Activated naive CD8-positive, alpha-beta T cell treated with anti-CD3 and anti-CD28 coated beads for 36 hours (primary cell): ENCODE measurements at places on chromosomes 5 and 9.
A peak's percentile ranks its signal among the peaks of the same experiment; 100 is the strongest.

DNA sequence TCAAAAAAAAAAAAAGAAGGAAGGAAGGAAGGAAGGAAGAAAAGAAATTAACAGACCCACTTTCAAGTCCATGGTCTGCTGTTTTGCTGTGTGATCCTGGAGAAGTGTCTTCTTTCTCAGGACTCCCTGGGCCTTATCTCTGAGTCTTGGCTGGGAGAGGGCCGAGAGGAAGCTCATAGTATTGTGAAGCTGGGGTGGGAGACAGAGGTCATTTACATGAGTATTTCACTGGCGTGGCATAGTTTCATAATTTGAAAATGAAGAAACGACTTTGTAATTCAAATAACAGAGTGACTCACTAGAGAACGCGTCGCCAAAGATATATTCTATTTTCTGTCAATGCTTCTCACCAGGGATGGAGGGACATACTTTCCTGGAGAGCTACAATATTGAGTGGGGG is 2.4 kb upstream of the C9orf50 start:
- DNase-seq: no peak

DNA sequence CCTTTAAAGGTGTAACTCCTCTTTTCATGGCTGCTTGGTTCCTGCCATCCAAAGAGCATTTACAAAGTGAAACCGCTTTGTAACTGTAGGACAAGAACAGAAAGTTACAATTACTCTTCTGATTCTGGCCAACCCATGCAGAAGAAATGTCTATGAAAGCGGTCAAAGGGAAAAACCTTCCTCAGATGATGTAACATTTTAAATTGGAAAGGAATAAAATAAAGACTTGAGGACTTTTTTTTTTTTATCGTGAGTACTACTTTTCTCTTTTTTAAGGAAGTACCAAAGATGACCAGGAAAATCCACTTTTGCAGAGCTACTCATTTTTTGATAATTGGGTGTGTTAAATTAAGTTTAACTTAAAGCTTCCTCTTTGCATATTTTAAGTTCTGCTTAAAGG is 13.0 kb upstream of the C9orf72 start:
- DNase-seq: no peak

- DNase-seq: no peak
Measured at GRCh38 chr5:90689064-90689463, 130.5 kb downstream of the ADGRV1 start.

- DNase-seq: no peak
Measured at GRCh38 chr9:18614651-18615050, 140.7 kb downstream of the ADAMTSL1 start.

GRCh38 chr5:135355169-135355568 is 43.9 kb downstream of the MACROH2A1 start:
- DNase-seq: no peak

GRCh38 chr9:114278881-114279570 is 43.9 kb upstream of the ORM1 start:
- DNase-seq: no peak

DNA sequence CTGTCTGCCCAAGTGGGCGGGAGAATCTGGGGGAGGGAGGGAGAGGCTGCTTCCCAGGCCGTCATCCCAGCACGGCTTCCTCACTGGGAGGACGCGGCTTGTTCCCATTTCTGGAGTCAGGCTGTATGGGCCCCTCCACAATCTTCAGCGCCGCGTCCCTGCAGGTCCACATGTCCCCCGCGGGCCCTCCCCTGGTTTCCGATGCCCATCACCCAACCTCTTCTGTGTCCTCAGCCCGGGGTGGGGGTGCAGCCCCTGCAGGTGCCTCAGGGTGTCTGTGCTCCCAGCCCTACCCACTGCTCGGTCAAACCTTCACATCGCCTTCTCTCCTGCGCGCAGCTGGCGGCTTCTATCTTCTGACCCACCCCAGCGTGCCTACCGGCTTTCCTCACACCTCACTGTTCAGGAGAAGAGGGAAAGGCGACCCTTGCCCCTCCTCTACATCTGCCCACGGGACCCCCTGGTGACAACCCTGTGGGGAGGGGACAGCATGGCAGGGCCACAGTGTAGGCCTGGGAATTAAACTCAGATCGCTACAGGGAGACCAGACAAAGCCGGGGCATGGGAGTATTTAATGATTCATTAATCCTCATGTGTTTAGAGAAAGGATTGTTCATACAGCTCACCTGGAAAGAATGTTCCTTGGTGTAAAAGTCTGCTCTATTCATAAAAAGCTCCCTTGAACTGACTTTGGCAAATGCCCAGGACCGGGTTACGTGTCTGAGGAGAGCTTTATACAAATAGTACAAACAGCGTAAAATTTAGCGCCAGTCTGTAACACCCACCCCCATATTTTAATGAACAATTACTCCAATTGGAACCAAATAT is 145.1 kb downstream of the IRX1 start:
- DNase-seq: no peak

DNA sequence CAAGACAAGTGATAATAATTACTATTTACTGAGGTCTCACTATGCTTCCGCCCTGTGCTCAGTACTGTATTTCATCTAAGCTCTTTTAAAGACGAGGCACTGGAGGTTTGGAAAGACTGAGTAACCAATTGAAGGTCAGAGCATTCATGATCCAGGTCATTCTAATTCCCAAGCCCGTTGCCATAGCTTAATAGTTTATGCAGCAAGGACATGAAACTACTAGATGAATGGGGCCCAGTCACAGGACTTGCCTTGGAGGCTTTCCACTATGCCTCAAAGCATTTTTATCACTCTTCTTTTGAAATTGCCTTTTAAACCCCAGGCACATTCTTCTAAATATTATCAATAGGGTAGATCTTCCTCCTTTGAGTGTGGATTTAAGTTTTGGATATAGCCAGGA is 17.2 kb upstream of the NFIB start:
- no peak for DNase-seq

DNA sequence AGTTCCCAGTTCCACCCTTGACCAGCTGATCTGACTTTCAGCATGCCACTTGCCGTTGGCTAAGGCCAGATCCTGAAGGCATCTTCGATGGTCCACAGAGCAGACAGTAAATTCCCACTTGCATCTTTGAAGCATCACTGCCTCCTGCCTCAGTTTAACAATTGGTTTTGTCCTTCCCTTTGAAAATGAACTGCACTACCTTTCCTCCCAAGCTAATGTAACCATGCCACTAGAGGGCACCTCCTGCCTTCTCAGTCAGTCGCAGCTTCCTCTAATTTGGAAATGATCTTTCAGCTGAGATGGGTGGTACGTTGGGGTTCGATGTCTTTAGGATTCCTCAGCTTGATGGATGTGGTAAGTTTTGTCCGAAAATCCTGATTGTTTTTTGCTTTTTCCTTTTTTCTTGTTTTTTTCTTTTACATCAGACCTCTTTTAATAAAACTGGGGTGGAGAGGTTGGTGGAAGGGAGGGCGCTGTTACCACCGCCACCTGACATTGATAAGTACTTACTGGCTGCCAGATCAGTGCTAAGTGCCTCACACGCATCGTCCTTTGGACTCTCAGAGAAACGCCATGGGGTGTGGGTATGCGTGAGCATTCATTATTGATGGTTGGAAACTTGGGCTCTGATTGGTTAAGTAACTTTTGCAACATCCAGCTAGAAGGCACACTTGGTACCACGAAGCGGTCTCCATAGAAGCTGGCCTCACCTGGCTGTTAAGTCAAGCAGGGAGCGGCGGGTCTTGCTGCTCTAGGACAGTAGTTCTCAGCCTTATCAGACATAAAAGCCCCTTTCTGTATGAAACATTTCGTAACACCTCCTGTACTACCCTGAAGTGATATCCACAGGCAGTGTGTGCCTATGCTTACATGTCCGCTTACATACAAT is 16.9 kb downstream of the PTTG1 start:
- DNase-seq: peak; percentile 53

GRCh38 chr9:9523476-9524139 is 1089.2 kb downstream of the PTPRD start:
- no peak for DNase-seq

GRCh38 chr5:143527808-143528207 is 124.3 kb upstream of the NR3C1 start:
- no peak for DNase-seq

DNA sequence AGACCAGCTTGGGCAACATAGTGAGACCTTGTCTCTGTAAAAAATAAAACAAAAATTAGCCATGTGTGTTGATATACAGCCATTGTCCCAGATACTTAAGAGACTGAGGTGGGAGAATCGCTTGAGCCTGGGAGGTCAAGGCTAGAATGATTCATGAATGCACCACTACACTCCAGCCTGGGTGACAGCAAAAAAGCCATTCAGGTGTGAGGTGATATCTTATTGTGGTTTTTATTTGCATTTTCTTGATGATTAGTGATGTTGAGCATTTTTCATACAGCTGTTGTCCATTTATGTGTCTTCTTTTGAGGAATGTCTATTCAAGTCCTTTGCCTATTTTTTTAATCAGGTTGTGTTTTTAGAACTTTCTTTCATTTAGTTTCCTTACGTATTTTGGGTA is 23.2 kb downstream of the MTAP start:
- DNase-seq: no peak

- no peak for DNase-seq
Measured at GRCh38 chr5:173902743-173903142, 14.6 kb downstream of the CPEB4 start.

GRCh38 chr9:118510711-118511110 is 806.5 kb downstream of the TLR4 start:
- no peak for DNase-seq

DNA sequence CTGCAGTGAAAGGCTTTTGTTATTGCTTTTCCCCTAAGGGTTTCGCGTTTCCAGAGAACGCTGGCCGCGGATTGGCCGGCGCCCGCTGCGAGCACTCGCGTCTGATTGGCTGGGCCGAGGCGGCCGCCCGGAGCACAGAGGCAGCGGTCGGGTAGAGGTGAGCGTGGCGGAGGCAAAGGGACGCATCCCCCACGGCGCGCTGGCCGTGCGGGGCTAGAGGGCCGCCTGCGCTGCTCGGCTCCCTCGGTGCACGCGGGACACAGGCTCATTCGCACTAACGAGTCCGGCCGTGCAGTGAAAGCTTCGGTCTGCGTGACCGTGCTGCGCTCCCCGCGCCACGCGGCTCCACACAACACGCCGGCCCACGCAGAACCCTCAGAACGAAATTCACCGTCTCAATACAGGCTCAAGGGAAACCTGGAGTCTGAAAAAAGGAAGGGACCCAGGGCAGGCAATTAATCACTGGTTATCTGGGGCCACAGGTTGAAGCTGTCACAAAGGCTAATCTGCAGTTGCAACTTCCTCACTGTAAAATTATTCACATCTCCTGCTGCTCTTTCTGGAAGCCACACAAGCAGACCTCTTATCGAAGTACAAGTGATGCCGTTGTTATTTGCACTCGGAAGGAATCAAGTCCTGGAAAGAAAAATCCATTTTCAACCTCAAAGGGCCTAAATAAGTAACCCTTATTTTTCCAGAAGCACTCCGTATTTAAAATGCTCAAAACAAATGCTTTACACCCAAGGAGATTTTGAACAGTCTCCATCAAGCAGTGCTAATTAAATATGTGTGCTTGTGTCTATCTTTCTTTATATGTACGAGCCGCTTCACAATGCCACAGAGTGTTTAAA is 94.6 kb downstream of the ZNF608 start:
- peak; percentile 44 for DNase-seq

DNA sequence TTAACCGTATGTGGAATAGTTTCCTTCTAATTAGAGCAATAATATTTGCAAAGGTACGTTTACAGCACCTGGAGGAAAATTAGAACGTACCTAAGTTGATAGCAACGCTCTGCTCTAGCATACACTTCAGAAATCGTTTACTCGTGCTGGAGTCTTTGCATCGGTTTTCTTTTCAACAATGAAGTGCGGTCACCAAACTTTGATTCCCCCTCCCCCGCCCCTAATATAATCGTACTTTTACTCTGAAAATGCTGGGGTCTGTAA is 506 bp downstream of the ADAMTS19 start:
- DNase-seq: no peak

GRCh38 chr9:127122176-127123063 is at the start of gene ANGPTL2:
ANGPTL2 (minus strand) TSS chr9:127122635; CDS start chr9:127108731, 13,904 bp downstream.
- DNase-seq: peak; percentile 22

DNA sequence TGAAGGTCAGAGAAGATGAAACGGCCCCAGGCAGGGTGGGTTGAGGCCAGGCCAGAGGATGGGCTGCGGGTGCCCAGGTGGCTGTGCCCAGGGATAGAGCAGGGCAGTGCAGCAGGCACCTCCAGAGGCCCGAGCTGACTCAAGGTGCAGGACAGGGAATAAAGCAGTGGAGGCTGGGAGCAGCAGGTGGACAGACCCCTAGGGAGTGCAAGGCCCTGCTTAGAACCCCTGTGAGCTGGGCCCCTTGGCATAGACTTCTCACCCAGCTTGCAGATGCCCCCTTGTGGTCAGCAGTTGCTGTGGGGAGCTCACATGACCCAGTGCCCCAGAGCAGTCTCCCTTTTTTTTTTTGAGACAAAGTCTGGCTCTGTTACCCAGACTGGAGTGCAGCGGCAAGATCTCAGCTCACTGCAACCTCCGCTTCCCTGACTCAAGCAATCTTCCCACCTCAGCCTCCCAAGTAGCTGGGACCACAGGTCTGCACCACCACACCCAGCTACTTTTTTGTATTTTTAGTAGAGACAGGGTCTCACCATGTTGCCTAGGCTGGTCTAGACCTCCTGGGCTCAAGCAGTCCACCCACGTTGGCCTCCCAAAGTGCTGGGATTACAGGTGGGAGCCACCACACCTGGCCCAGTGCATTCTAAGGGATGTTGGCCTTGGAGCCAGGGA is 118.8 kb downstream of the WNK2 start:
- DNase-seq: peak; percentile 63

DNA sequence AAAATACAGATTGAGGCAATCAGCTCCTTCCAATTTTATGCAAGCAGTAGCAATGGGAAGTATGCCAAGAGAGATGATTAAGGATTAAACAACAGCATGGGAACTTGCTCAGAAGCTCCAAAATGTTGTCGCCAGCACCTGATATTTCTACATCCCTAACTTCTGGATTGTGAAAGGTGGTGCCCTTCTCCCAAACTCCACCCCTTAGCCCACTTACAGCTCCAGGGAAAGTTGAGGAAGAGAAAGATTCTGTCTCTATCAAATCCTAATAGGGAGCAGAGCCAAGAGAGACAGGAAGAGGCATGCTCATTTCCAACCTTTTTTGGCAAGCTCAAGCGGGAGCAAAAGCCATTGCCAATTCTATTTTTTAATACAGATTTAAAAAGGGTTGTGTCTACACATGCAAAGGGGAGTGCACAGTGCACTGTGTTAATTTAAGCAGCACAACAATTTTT is 92.4 kb upstream of the NR3C1 start:
- no peak for DNase-seq

DNA sequence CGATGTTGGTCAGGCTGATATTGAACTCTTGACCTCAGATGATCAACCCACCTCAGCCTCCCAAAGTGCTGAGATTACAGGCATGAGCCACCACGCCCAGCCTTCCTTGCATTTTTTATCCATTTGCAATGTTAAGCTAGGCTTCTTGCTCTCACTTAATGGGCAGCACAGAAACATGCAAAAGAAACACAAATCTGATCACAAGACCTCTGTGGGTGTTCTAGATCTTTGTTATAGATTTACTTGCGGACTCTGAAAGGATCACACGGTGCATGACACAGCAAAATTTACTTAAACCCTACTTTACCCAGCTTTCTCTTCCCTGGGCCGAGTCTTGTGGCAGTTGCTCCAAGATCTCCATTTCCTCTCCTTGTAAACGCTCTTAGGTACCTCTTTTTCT is 71.3 kb downstream of the PSAT1 start:
- DNase-seq: no peak
